Thymus (tissue), 14 donors: ENCODE measurements at places on chromosomes 5 and 9.

- no peak for DNase-seq
These were observed 12.6 kb downstream of the PLGRKT start for GRCh38 chr9:5425006-5425628.

- DNase-seq, result no peak
These were observed 226.0 kb downstream of the SNX18 start for GRCh38 chr5:54743581-54743980.

- DNase-seq, result no peak
These were observed 148.9 kb downstream of the GCNT1 start for GRCh38 chr9:76607730-76608436.

- DNase-seq, result no peak
These were observed 60.2 kb downstream of the MLLT3 start for GRCh38 chr9:20562051-20562450.

GRCh38 chr5:142206801-142207200, 98.2 kb downstream of the NDFIP1 start:
- DNase-seq, result no peak

DNA sequence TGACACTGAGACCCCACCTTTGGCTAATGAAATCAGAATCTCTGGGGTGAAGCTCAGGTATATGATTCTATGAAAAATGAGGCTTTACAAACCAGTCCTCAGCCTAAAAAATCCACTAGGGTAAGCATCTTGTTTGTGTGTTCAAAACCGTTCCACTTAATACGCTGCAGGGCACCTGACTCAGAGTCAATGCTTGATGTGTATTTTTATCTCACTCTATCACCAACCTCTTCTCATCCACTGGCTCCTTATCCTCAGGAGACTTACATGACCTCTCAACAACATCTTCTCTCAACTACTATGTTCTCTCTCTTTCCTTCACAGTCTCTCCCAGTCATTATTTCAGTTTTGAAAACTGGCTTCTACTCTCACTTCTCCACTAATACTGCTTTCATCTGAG, 153.3 kb upstream of the KCNN2 start:
- DNase-seq, result no peak

DNA sequence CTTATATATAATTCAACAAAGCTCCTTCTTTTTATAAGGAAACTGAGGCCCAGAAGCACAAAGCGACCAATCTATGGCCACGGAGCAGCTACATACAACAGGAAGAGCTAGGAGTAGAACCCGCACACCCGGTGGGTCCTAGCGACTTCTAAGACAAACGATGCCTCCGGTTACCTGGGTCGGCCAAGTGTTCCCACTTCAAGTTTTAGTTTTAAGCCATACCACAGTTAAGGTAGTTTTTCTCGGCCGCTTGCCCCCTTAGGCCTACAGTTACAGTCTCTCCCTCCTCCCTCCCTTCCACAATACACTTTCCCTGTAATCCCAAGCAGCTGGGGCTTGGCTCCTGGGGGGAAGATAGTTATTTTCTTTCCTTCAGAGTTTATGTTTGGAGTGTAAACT, 533 bp downstream of the SREK1IP1 start:
- DNase-seq, result no peak

DNA sequence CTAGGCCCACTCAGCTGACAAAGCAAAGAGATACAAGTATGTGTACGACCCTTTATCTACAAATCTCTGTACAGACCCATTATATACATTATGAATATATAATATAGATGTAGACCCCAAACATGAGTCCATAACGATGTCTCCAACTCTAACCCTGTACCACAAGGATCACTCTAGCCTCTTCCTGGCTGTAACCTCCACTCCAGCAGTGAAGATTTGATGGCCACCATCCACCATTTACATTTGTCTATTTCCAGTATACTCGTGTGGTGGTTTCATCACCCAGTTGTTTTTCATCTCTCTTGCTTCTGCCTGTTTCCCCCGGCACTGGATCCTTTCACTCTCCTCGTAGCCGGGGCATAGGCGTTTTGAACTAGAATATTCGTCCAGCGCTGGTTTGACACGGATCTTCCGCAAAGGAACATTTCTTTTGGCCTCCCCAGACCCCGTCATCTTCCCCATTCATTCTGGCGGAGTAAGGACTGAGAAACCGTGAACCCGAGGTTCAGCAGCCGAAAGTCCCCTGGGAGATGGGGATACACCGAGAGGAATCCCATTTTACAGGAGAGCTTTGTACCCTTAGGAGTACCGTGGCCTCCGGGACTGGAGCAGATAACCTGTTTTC, 828 bp upstream of the TRIO start:
- no peak for DNase-seq

DNA sequence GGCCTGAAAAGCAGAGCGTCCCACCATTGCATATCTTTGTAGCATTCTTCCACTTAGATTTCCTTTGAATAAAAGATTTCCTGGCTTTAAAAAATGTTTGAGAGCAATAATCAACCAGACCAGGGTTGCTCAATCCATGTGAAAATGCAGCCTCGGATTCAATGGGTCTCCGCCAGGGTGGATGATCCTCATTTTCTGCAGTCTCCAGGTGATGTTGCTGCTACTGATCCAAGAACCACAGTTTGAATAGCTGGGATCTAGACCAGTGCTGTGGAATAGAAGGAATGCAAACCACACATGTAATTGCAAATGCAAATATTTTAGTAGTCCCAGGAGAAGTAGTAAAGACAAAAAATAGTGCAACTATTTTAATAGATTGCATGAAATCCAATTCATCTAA, 317.6 kb downstream of the IRX1 start:
- DNase-seq, result no peak

DNA sequence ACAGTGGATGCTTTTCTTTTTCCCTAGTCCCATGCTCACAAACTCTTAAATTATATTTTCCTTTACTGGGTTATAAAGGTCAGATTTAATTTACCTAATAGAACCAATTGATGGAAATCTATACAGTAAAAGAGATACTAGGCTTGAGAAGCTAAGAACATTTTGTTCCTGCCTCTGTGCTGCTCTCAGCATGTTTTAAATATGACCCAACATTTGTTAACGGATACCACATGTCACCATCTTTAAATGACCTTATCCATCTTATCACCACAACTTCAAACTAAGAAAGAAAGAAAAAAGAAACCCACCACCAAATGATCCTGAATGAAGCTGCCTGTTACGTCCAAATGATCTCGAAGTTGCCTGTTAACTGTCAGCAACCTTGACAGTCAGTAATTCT, 334.7 kb upstream of the ZNF608 start:
- no peak for DNase-seq

DNA sequence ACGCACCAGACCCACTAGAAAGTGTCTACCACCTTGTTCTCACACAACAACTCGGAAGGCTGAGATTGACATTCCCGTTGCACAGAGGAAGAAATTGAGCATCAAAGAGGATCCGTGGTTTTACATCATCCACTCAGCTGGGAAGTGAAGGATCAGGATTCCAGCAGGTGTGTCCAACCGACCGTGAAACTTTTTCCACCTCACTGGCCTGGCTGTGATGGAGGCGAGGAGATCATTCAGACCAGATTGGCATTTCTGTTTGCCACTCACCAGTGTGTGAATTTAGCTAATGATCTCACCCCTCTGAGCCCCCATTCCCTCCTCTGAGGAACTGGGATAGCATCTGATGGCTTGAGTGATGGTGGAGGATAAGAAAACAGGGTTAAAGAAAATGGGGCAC, 46.7 kb upstream of the CPLX2 start:
- DNase-seq, result no peak

- DNase-seq, result peak; percentile 73
These were observed 117.7 kb downstream of the SLC12A2 start for GRCh38 chr5:128201065-128201926.

DNA sequence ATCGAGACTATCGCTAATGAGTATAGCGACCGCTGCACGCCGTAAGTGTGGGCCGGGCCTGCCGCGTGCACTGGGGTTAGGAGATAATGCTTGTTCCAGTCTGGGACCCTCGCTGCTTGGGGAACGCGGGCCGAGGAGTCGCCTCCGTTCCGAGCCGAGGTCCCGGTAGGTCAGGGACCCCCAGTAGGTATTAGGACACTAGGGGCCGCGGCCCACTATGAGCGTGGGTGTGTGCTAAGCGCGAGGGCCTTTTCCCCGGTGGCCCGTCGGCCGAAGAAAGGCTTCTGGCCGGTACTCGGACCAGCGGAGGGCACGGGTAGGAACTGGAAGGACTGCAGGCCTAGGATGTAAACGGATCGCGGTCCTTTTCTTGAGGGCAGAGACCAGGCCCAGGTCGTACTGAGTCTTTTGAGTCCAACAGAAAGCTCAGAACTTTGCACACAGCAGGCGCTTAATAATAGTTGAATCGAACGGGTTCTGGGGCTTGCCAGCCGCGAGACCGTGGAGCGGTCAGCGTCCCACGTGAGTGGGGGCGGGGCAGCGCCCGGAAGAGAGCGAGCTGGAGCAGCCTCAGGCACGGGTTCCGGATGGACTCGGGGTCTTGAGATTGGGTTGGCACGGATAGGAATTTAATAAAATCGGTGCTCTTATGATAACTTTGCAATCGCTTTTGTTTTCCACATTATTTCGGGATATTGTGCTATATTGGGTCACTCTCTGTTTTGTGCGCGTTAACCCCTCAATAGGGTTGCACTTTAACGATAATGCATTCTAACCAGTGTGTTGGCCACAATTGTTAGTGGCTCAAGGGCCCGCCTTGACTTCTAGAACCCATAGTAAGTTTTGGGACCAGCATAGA, 733 bp downstream of the HSPA4 start:
- no peak for DNase-seq

GRCh38 chr5:41270423-41271251, 57.3 kb upstream of the C6 start:
- DNase-seq, result no peak

GRCh38 chr5:175443514-175444059, 395 bp downstream of the DRD1 start:
- no peak for DNase-seq

DNA sequence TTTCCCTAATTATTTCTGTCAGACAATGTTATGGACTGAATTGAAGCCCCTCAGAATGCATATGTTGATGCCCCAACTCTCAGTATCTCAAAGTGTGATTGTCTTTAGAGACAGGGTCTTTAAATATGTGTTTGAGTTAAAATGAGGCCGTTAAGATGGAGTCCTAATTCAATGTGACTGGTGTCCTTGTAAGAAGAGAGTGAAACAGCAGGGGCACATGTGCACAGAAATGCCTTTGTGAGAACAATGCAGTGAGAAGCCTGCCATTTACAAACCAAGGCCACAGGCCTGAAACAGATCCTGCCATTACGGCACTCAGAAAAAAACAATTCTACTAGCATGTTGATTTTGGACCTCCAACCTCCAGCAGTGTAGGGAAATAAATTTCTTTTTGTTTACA, 483.0 kb upstream of the DMAC1 start:
- DNase-seq, result no peak

DNA sequence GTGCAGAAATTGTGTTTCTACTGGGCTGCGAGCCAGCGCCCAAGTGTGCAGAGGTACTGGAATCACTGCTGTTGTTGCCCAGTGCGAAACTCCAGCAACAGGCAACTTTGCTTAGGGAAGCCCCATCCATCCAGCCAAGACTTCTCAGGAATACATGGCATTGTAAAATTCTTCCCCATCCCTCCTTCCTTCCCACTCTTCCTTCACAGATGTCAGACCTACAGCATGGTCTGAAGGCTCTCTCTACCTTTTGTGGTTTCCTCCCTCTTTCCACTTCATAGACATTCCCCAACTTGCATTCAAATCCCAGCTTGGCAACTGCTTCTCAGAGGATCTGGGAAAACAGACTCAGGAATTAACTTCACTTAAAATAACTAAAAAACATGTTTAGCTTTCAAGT, 30.4 kb downstream of the ARL15 start:
- no peak for DNase-seq

GRCh38 chr9:106092083-106092482, 397.7 kb downstream of the TMEM38B start:
- no peak for DNase-seq

GRCh38 chr9:2181792-2182191, 166.6 kb downstream of the SMARCA2 start:
- DNase-seq, result no peak

- DNase-seq, result no peak
These were observed 143.9 kb upstream of the MOCS2 start for GRCh38 chr5:53253421-53253871.

DNA sequence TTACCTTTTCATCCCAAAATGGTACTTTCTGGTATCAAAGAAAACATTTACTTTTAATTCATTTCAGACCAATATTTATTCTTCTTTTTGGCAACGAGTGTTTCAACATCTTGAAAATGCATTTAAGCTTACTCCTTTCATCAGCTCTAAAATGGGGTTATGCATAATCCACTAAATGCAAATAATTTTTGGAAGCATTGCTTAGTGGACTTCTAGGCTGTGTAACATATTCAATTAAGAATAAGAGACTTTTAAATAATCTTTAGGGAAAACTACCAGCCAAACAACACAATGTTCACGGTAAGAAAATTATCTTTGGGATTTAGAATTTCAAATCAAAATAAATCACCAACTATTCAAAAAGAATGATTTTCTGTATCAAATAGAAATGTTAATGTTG, 118.2 kb downstream of the ADAMTS6 start:
- no peak for DNase-seq

GRCh38 chr5:179301376-179301775, 43.9 kb downstream of the ADAMTS2 start:
- no peak for DNase-seq
